ENCODE measurements at places on chromosomes 5 and 9.

DNA sequence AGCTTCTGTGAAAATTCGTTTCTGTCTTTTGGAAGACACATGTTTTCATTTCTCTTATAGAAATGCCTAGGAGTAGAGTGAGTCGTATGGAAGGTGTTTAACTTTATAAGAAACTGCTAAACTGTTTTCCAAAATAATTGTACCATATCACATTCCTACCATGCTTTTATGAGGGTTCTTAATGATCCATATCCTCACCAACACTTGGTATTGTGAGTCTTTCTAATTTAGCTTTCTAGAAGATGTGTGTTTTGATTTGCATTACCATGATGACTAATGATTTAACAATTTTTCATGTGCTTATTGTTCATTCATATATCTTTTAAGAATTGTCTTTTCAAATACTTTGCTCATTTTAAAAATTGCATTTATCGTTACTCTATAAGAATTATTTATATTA lies 223.6 kb downstream of the COMMD10 start:
- DNase-seq, result peak; percentile 1

DNA sequence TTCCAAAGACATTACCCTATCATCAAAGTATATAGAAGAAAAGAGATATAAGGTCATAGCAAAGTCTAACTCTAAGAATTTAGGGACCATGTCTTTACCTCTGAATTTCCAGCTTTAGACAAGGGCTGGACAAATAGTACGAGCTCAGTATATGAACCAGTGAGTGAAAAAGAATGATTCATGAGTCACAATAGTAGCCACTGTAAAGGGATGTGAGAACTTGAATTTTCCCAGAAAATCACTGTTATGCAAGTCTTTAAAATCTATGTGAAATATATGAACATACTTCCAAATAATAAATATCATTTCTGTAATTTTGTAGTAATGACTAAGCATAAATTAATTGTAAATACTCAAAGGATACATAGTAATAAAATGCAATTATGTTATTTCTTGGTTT lies 305.9 kb upstream of the PRR16 start:
- DNase-seq, result peak; percentile 18

- DNase-seq, result peak; percentile 27
Observed at GRCh38 chr5:139523635-139524445, 37.3 kb upstream of the UBE2D2 start.

DNA sequence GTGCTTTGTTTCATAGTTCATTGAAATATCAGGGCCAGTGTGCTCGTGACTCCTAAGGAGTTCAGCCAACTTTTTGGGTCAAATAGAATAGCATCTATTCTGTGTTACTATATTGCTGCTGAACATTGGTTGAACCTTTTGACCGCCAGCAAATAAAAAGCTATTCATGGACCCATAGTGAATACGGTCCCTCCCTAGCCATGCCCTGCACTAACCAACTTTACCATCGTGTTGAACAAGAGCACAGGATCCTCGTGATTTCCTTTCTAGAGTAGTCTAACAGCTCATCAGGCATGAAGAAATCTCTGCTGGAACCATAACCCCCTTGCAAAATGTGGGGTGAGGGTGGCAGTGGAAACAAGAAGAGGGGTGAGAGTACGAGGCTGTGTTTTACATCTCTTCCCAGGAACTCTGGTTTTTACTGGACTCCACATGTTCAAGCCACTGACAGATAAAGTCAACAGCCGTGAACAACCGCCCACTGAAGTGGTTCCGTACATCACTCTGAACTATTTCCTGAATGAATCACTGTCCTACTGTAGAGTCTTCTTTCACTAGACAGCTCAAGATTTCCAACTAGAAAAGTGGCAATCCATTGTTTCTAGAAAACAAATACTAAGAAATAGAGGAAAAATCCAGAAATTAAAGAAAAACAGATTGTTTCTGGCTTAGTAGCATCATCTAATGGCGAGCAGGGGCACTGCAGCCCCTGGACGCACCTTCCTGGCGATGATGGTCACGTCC lies 70.1 kb upstream of the SPATA31E1 start:
- DNase-seq, result peak; percentile 55

DNA sequence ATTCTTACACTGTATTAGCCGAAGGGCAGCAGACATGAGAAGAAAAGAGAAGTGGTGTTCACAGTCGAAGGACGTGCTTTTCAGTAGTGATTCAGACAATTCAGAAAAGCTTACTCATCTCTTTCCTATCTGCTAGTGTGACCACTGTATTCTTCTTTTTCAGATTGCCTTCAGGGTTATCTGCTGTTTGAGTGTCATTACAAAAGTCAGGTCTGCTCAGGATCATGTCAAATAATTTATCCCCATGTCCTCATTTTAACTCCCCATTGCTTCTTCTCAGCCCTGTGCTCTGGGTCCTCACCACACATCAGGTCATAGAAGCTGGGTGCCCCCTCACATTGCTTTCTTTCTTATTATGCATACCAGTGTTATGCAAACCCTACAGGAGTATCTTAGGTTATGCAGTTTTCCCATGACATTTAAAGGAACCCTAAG lies 394.0 kb downstream of the CETN3 start:
- DNase-seq, result peak; percentile 79

DNA sequence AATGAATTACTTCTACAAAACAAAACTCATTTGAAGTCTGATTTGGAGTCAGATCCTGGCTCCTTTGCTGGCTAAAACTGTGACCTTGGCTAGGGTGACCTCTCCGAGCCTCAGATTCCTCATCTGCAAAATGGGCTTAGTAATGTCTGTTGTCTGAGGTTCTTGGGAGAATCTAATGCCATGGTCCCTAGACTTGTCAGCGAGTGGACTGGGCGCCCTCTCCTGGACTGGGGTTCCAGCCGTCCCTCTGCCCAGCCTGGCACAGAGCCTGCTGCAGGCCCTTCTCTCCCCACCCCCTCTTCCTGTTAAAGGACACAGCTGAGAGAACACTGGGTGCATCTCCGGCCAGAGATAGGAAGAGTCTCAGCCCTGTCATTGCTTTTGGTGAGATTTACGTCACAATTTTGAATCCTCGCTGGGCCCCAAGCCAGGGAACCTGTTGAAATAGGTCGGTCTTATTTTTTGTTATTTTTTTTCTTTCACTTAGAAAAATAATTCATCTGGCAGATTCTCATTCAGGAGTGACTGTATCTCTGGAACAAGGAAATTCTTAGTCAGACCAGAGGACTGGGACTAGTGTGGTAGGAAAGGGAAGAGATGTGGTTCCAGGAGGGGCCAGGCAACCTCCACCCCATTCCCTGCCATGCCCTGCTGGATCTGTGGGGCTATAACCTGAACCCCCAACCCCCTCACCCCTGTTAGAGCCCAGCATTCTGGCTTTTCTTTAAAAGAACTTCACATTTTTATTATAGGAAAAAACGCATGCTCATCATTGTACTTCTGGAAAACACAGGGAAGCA lies 48.2 kb upstream of the RPL26L1 start:
- DNase-seq, result peak; percentile 71

Measured in fibroblast of skin of back (primary cell).